ENCODE measurements at places on chromosomes 16 and 17. TPM values are rescaled to one million over a fixed set of nuclear protein-coding genes. Genes with fewer than 3 reads are reported as not detected.

The FNDC8 gene
- not detected for total RNA-seq

The TTYH2 gene
- total RNA-seq: 15.1 TPM

The TP53TG3D gene
- not detected for total RNA-seq

The SNAI3 gene
- 24.8 TPM for total RNA-seq

The TAOK1 gene
- total RNA-seq: 52.7 TPM

The TMIGD1 gene
- total RNA-seq: not detected

The ZKSCAN2 gene
- total RNA-seq: 5.2 TPM

The SOCS1 gene
- total RNA-seq: 170 TPM

The MYO19 gene
- total RNA-seq: 95.4 TPM

The SMTNL2 gene
- total RNA-seq: not detected

The ABCA6 gene
- 0.28 TPM for total RNA-seq

The MVD gene
- total RNA-seq: 111 TPM

The ASPA gene
- total RNA-seq: not detected

The CHD9 gene
- total RNA-seq: 21.2 TPM

The SCRN2 gene
- total RNA-seq: 29.7 TPM

The SLC12A3 gene
- not detected for total RNA-seq

The ATP2A3 gene
- total RNA-seq: 255 TPM

The CHST5 gene
- total RNA-seq: not detected

The G6PC1 gene
- total RNA-seq: not detected

The SOX15 gene
- 0.17 TPM for total RNA-seq

The XAF1 gene
- total RNA-seq: 163 TPM

The HEATR9 gene
- total RNA-seq: not detected

The CTDNEP1 gene
- 154 TPM for total RNA-seq

The DBF4B gene
- 18.3 TPM for total RNA-seq

The CES5A gene
- total RNA-seq: not detected

The SPNS3 gene
- 10.1 TPM for total RNA-seq

The MYH2 gene
- total RNA-seq: not detected

The APOH gene
- not detected for total RNA-seq

The PRSS27 gene
- total RNA-seq: 1.3 TPM

The ADAM11 gene
- 0.33 TPM for total RNA-seq

The MLST8 gene
- total RNA-seq: 34.2 TPM

The ABCA9 gene
- not detected for total RNA-seq
